EH (cell line): ENCODE measurements at places on chromosomes 6 and 20.

DNA sequence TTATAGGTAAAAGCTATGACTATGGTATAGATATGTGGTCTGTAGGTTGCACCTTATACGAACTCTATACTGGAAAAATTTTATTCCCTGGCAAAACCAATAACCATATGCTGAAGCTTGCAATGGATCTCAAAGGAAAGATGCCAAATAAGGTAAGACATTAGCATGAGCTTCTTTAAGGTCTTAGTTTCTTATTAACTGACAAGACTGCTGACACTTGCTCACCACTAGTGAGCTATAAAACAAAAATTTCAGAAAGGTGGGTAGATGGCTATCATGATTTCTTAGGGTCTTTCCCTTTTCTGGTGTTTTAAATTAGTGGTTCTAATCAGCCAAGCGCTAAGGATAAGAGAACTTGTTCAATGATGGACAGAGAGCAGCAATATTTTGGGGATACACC, 21.9 kb downstream of the FAM217A start:
- no peak for DNase-seq

GRCh38 chr6:42993445-42993844, 9.1 kb downstream of the PPP2R5D start:
- peak; percentile 68 for DNase-seq

DNA sequence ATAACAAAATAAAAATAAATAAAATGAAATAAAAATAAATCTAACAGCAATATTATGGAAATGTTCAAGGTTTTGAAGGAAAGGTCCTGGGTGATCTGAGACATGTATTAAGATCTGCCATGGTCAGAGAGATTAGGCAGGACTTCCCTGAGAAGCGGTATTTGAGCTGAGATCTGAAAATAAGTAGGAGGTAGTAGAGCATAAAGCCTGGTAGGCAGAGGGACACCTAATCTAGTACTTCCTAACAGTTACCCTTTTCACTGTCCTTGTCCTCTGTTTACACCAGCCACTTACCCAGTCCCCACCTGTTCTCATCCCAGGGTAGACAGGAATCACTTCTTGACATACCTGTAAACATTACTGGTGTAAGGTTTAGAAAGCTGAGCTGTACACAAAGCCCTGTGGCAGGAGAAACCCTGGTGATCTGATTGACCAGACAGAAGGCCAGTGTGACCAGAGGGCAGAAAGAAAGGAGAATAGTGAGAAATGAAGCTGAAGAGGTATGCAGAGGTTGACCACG, 8.3 kb upstream of the ZNF318 start:
- no peak for DNase-seq

- DNase-seq: no peak
Measured at GRCh38 chr6:133432021-133432989, 191.1 kb downstream of the EYA4 start.

GRCh38 chr6:147204843-147205311, 660 bp downstream of the STXBP5 start:
- peak; percentile 28 for DNase-seq

GRCh38 chr6:74065705-74066104, 369.7 kb downstream of the CD109 start:
- no peak for DNase-seq

DNA sequence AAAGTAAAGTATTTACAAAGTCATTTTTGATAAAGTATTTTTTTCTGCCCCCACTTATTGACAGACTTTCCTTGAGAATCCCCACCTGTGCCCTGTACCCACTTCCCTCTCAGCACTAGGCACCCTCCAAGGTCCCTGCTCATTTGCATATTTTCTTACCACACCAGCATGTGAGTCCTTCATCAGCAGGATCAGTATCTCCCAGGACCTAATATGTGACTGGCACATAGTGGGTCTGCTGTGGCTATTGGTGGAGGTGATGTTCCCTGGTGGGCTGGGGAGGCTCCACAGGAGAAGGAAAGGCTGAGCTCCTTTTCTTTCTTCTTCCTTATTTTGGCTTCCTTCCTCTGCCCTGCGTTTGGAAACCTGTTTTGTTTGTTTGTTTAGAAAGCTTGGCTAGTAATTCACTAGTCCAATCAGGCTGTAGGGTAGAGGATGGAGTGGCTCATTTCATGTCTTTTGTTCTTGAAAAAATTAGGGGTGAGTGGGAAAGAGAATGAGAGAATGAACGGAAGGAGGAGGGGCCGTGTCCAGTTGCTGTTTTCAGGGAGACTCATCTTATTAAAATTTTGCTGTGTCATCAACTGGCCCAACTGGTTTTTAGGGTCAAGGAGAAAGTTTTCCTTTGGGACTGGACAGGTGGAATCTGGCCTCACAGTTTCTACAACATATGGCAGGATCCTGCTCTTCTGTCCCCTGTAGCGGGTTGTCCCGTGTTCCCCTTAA, 2.8 kb upstream of the RNF24 start:
- peak; percentile 48 for DNase-seq

DNA sequence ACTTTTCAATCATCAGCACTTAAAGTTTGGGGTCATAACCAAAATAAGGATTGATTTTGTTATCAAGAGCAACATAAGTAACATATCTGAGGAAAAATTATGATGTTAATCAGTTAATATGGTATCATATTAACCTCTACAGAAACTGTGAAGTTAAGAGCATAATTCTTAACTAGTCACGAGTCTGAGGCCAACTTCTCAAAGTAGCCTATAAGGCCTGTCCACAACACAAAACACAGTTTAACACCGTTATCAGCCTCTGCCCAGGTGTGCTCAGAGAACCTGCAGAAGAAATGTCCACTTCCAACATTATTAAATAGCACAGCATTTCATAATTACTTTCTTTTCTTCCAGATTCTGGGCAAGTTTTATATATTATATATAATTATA, 1.1 kb downstream of the STX7 start:
- DNase-seq: no peak

GRCh38 chr6:154070657-154071056, 31.6 kb downstream of the OPRM1 start:
- no peak for DNase-seq

DNA sequence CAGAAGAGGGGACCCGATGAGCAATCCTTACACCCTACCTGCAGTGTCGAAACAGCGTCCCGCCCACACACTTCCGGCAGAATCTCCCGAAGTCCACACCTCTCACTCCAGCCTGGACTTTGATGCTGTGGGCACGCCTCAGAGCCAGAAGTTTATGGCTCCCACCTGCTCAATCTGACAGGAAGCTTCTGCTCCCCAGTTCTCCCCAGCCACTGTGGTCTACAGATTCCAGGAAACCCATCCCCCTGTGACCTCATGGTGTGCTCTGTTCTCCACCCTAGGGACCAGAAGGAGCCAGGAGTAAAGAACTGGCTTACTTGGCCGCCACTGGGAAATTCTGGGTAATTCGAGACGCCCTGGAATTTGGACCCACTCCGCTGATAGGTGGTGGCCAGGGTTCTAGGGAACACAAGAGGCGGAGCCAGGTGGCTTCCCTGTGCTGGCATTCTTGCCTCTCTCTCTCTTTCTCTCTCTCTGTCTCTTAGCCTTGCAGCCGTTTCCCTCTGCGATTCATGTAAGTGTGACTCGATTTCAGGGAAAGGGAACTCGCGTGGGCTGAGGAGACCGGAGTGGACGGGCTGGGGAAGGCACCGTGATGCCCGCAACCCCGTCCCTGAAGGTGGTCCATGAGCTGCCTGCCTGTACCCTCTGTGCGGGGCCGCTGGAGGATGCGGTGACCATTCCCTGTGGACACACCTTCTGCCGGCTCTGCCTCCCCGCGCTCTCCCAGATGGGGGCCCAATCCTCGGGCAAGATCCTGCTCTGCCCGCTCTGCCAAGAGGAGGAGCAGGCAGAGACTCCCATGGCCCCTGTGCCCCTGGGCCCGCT, at the start of gene TRIM15:
TSS of gene TRIM15 (plus strand) at position 457 of the 828 bp plus-strand sequence. CDS start at position 596, 139 bp downstream.
- no peak for DNase-seq

- peak; percentile 36 for DNase-seq
Measured at GRCh38 chr6:106870824-106871717, 103.5 kb downstream of the CD24 start.

DNA sequence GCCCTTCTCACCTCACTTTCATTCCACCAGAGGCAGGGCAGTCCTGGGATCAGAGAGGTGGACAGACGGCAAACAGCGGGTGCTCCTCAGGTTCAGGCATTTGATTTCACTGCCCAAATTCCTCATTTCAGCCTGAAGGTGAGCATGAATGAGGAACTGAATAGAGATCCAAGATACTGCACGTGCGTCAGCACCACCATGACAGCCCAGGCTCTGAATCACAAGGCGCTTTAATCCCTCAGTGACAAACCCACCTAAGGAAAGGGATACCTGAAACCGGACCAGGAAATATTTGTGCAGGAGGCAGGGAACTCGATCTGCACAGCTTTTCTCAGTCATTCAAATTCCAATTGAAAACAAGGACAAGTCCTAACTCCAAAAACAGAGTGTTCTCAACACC, 174.8 kb upstream of the HEY2 start:
- DNase-seq: no peak

GRCh38 chr6:119348748-119349360, 707 bp downstream of the MAN1A1 start:
- DNase-seq: peak; percentile 19

DNA sequence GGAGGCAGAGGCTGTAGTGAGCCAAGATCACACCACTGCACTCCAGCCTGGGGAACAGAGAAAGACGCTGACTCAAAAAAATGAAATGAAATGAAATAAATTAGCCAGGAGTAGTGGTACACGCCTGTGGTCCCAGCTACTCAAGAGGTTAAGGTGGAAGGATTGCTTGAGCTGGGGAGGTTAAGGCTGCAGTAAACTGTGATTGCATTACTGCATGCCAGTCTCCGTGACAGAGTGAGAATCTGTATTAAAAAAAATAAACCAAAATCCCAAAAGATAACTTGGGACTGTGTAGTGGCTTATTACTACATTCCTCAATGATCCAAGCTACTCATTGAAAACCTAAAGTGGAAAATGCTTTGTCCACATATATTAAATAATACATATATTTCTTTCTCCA, 87.0 kb downstream of the SGK1 start:
- peak; percentile 41 for DNase-seq

DNA sequence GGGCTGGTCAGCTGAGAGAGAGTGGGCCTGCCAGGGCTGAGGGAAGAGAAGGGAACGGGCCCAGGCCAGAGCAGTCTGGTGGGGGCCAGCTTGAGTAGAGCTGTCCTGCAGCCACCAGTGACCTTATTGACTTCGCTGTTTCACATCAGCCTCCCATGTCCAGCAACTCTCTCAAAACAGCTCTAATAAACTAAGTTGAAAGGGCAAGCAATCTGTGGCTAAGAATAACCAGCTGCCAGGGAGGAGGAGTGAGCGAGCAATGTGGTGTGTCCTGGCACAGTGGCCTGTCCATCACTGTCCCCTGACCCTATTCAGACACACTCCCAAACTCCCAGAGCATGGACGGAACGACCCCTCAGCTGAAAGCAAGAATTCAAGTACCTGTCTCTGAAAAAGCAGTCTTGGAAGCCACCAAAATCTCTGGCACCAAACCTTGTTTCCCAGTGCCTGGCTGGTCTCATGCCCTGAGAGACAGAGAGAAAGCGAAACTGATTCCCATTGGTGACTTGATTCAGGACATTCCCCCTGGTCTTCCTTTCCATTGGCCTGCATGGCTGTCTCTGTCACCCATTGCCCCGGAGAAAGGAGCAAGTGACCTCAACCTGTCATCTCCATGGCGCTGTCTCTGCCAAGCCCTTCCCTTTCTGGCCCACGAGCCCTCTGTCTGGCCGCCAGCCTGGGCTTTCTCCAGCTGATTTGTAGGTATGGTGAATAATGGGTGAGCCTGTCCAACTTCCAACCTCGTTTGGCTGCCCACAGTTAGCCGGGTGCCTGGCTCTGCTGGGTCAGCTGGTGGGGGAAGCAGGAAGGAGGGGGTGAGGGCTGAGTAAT, at the start of gene DDO:
TSS of gene DDO (minus strand) at position 490 of the 831 bp plus-strand sequence. CDS start 2,113 bp downstream, outside the sequence.
- peak; percentile 56 for DNase-seq
